Stimulated activated CD4-positive, alpha-beta T cell treated with anti-CD3 and anti-CD28 coated beads, Interleukin-4, amount 100 ng/mL, for 48 hours (primary cell): ENCODE measurements at places on chromosomes 6 and 20.

DNA sequence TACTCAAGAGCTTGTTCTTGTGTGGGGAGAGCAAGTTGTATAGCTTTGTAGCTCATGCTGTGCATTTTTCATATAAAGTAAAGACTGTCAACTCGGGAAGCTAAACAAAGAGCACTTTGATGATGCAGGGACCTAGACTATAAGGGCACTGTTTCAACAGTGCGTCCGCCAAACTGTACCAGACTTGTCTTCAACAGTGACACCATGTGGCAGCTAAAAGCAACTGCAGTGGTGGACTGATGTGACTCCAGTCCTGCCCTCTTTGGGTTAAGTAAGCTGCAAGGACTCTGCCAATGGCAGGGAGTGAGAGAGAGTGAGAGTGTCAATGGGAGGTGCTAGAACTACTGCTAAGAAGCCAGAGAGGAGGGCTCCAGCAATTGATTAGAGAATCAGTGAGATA, 48.1 kb upstream of the MC3R start:
- no peak for DNase-seq

GRCh38 chr6:26199057-26199772, 112.0 kb downstream of the HFE start:
- peak; percentile 58 for DNase-seq

GRCh38 chr20:44598423-44599305, 16.3 kb downstream of the PKIG start:
- no peak for DNase-seq

GRCh38 chr6:80165143-80165542, 58.7 kb downstream of the BCKDHB start:
- DNase-seq = peak; percentile 4

DNA sequence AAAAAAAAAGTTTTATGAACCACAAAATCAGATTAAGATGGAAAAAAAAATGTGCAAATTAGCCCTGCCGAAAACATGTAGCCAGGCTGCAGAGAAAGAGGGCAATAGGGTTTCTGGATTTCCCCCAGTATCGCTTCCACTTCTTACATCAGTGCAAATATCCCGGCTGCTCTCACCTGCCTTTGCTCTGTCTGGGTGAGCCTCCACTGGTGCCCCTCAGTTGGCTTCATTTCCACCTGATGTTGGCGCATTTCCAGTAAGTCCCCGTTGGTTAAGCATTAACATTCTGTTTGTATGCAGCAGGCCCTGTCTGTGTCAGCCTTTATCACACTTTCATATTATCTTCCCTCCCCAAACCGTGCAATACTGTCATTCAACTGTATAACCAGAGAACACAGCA, 215.1 kb downstream of the CBLN4 start:
- DNase-seq = no peak

DNA sequence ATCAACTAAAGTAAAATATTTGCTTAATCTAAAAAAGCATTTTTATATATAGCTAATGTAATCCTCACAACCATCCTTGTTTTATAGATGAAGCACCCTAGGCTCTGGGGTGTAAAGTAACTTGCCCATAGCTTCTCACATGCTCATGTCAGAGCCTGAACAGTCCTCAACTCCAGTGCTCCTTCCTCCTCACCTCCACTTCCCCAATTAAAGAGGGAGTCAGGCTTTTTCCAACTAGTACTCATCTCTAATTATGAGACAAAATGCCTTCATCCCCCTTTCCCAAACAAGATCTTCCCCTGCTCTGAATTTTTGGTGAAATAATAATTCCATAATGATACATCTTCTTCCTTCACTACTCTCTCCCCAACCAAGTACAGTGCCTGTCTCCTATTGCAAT, 290.8 kb upstream of the PRDM1 start:
- DNase-seq = no peak

GRCh38 chr6:91433660-91434534, 847.0 kb upstream of the MAP3K7 start:
- DNase-seq = no peak

DNA sequence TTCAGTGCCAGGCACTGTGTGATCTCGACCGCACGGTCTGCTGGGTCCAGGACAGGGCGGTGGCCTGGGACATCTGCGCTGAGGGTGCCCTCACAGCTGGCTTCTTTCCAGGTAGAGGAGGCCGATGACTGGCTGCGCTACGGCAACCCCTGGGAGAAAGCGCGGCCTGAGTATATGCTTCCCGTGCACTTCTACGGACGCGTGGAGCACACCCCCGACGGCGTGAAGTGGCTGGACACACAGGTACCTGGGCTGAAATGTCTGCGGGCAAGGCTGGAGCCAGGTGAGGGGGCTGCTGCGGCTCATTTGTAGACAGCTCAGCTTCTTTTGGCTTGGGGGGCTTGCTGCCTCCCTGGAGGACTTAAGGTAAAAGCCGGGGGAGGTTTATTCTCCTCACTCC, 26.6 kb downstream of the PYGB start:
- DNase-seq = no peak

DNA sequence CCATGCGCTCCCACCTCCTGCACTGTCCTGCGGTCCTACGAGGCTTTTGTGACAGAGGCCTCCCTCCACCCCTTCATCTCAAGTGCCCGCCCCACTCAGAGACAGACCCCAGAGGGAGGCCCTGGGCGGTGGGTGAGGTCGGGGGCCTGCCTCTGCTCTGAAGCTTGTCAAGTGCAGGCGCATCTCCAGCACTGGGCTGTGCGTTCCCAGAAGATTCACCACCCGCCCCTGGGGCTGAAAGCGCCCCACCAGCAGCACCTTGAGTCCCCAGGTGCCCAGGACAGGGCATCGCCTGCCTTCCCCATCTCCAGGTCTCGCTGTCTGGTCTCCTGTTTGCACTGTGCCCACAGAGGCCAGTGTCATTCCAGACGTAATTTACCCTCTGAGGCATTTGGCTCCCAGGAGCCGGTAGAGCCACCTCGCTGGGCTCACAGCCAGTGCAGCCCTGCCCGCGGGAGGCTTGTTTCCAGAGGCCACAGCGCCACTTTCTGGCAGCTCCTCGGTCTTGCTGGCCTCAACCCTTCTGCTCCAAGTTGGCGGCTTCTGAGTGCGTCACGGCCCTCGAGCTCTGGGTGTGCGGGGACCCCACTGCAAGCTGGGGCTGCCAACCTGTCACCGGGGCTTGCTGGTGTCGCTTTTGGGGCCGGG, 191.1 kb downstream of the TAF4 start:
- DNase-seq = no peak

DNA sequence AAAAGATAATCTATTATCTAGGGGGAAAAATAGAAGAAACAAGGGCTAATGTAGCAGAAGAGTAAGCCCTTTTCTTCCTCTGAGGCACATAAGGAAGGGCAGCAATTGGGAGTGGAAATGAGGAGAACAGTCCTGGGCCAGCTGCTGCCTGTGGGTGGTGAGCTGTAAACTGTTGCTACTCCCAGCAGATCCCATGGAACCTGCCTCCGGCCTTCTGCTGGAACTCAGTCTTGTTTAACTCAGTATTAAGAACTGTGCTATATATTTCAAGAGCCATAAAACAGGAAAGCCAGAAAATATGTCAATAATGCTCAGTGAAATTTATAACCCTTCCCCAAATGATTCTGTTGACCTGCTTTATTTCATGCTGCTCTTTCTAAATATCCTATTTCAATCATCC, 464.2 kb downstream of the COL12A1 start:
- no peak for DNase-seq

DNA sequence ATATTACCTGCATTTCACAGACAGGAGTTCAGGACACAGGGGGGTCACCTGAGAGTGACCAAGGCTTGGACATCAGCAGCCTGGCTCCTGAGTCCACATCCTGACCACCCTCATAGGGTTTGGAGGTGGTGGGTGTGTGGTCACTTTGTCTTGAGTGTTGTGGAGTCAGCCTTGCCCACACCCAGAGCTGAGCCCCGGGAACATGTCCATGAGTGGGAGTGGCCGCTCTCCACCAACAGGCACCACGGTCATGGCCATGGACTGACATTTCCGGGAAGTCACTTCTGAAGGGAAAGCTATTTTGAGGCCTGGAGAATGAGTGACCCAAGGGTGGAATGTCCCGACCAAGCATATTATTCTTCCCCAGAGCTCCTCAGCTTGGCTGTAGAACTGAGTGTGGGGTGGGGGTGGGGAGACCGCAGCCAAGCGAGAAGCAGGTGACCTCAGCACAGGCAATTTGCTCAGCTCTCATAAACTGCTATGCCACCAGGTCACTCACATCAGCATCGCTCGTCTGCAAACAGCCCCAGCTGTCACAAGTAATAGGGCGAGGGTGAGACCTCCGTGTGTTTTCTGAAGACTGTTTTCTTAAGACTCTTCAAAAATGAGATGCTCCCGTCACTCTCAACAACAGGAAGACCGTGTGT, 348.6 kb upstream of the CDH4 start:
- DNase-seq = no peak

GRCh38 chr20:39878809-39879208, 810.2 kb downstream of the MAFB start:
- no peak for DNase-seq

- no peak for DNase-seq
Measured at GRCh38 chr20:10501402-10501801, 66.3 kb downstream of the SLX4IP start.

GRCh38 chr6:142942805-142943227, 2.2 kb downstream of the HIVEP2 start:
- no peak for DNase-seq

- DNase-seq = no peak
Measured at GRCh38 chr20:57153238-57153905, 113.1 kb downstream of the BMP7 start.

- DNase-seq = no peak
Measured at GRCh38 chr6:153003366-153003690, 819 bp upstream of the MTRF1L start.

DNA sequence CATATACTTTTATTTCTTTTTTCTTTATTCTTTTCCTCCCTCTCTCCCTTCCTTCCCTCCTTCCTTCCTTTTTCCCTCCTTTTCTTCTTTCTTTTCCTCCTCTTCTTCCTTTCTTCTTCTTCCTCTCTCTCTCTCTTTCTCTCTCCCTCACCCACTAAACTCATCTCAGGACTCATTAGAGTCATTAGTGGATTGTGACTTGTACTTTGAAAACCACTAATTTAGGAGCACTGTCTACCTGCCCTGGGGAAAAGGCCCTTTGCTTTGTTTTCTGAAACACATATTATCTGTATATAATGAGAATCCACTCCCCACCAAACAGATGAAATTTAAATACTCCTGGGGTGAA, 68.7 kb upstream of the CEP85L start:
- DNase-seq = no peak

DNA sequence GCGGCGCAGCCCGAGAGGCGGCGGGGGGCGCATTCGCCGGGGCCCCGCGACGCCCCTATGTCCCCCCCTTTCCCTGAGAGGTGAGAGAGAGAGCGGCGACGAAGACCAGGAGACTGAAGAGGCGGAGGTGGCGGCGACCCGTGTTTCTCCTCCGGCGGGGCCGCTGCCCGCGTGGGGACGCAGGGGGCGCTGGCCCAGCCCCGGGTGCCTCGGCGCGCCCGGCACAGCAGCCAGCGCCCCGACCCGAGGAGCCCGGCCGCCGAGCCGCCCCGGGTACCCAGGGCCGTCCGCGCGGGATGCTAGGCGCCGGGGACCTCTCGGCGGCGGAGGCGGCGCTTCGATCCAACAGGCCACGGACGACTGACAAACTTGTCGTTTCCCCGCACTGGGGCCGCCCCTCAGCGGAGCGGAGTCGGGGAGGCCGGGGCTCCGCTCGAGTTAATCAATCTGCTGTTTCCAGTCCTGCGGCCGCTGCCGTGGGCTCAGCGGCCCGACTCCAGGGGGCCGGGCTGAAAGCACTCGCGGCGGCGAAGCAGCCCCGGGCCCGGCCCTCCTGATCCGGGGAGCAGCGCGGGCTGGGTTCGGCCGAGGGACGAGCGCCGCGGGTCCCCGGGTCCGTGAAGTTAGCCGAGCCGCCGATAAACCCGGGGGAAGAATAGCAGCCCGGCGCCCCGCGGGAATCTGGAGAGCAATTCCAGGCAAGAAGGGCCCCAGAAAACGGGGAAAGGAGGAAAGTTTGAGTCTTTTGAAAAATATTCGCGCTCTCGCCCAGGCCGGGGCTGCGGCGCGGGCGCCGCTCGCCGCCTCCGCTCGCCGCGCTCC, 631 bp downstream of the MDGA1 start:
- no peak for DNase-seq

DNA sequence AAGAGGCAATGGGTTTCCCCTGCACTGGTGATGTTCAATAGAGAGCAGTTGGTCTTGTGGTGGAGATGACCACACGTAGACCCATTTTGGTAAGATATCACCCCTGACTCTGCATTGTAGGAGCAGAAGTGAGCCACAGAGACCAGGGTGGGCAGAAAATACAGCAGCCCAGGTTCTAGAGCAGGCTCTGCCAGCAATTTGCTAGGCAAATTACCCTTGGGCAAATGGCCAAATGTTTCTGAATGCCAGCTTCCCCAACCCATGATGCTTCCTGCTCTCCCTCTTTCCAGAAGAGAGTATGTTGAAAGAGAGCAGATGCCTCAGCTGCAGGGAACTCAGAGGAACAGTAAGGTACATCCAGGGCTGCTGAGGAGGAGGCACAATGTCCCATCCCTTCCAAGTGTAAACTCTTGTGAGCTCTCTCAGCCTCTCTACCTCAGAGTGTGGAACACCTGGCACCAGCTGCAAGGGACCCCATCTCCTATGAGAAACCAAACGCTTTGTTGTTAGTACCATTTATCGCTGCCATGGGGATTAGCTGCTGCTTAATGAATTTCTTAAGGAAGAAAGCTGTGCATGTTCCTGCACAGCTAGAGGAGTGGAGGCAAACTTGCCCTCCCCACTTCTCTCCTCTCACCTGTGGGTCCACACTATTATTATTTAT, 317.5 kb upstream of the MOCS1 start:
- DNase-seq = no peak

DNA sequence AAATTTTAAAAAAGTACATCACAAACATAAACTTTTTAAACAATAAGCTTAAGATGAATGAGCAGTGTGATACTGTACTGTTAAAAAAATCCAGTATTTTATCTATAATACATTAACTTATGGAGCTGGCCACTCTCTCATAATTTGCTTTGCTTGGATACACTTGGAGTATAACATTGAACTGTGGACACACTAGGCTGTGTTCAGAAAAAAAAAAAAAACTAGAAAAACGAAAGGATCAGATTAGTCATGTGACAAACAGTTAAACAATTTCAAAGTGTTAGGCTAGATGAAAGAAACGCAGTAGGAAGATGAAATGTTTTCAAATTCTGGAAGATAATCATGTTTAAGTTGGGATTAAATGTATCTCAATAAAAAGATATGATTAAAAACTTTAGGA, 220.0 kb downstream of the GRIK2 start:
- no peak for DNase-seq

DNA sequence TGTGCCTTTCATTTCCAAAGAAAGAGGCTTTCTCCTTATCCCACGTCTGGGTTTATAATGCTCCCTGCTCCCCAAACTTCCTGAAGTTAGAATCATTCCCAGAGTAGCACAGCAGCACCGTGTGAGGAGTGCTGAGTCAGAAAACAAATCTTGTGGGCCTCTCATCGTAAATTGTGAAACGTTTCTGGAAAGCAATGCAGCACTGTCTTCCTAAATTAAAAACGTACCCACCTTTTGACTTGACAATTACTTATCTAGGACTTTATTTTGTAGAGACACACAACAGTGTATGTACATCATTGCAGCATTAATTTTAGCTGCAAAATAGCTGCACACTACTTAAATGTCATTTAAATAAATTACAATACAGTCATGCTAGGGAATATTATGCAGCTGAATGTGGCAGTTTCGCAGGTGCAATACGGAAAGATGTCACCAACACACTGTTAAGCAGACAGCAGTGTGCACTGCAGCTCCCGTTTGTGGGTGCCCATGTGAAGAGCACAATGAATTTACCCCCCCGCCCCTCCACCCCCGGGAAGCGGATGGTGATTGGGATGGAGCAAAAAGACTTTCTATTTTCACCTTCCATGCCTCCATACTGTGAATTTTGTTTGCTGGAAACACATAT, 30.8 kb downstream of the RRBP1 start:
- no peak for DNase-seq
